ENCODE measurements at places on chromosomes 6 and 20.

GRCh38 chr20:36856691-36857635, 19.0 kb upstream of the TLDC2 start:
- DNase-seq = no peak

DNA sequence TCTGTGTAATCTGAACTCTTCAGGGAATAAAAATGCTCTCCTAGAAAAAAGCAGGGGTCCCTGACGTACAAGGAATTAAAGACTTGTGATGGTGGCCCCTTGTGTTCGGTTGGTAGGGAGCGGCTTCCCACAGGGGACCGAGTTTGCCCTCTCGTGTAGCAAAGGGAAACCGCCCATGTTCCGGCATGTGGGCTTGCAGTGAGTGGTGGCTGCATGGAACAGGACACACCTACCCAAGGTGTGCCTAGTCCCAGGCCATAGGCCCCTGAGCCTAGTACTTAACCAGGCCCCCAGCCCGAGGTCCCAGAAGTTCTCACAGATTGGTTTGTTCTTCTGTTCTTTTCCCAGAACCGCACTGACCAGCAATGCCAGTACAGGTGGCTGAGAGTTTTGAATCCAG, 15.5 kb downstream of the MYBL2 start:
- no peak for DNase-seq

- no peak for DNase-seq
Measured at GRCh38 chr6:90386399-90387382, 90.0 kb upstream of the BACH2 start.

- no peak for DNase-seq
Measured at GRCh38 chr6:20943040-20943627, 408.9 kb downstream of the CDKAL1 start.

DNA sequence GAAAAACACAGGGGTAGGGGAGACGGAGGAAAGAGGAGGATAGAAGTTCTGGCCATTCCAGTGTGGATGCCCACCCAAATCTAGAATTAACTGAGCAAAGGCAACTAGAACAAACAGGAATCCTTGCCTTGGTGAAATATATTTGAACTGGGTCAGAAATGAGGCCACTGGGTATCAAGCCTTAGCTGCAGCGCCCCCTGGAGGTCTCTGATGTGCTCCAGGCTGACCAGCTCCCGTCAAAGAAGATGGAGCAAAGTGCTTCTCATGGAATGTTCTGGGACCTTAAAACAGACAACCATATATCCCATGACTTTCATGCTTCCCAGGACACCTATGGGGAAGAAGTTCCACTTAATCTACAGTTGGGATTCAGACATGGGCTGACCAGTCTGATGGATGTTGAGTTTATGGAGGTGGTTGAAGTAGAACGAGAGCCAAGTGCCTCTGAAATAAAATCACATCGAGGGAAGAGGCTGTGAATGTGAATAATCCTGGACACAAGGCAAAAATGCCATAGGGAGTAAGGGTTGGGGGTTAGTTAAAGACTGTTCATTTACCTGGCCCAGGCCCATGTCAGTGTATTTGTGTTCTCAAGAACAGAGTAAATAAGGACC, 50.4 kb downstream of the HLA-DPB1 start:
- peak; percentile 34 for DNase-seq

GRCh38 chr20:10555865-10556308, 117.9 kb downstream of the JAG1 start:
- no peak for DNase-seq

DNA sequence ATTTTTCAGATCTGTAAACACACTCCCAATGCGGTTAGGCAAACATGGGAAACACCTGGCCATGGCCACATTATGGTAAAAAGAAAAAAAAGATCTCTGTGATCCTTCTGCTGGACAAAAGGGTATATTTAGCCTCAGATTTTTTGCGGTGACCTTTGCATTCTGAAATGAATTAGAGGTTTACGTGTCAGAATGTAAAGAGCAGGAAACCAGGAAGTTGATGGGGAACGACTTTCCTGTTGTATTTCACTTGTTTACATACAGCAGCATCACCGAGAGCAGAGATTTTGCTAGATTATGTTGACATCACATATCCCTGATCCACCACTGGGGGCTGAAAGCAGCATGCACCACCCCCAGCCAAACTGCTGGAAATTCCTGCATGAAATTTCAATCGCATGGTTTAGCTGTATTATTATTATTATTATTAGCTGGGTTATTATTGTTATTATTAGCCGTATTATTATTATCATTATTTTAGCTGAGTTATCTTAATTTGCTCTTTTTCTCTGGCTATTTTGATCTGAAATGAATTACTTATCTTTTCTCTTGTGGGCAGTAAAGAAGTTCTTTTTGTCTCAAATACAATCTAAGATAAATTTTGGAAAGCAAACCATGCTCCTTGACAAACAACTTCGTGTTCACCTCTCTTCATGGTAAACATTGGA, 189.4 kb downstream of the ZFP64 start:
- DNase-seq = no peak

GRCh38 chr6:21279619-21280018, 313.9 kb upstream of the SOX4 start:
- no peak for DNase-seq
